ENCODE measurements at places on chromosomes 4 and X.
A peak's percentile ranks its signal among the peaks of the same experiment; 100 is the strongest.

- no peak for DNase-seq
Measured at GRCh38 chrX:50206753-50207152, 2.2 kb downstream of the CCNB3 start.

DNA sequence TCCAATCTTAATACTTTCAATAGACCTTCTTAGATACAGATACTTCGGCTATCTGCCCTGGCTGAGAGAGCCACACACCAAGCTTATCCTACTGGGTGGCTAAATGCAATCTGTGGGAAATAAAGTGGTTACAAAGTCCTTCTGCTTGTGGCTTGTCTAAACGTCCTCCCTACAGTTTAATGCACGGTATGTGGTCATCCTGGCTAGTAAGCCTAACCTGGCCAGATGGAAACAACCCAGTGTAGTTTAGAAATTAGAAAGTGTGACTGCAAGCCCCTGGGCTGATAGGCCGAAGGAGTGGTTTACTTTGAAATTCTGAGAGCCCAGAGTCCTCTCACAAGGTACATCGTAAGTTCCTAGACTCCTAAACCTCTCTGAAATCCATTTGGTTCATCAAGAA, 47.9 kb downstream of the HELT start:
- DNase-seq: no peak

DNA sequence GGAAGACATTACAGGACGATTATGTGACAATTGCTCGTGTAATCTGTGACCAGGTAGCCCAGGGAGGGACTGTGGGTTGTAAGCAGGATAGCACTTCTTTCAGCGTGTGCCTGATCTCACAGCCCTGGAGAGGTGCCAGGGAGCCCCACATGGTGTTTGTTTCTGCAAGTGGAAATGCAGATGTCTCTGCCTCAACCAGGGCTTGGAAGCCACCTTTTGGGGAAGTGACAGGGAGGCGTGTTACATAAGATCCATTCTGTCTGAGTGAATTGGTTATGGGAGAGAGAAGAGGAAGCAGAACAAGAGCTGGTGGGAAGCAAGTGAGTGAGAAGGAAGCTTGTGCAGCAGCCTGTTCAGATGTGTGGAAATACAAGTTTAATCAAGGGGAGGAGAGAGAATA, 104.5 kb upstream of the GATB start:
- no peak for DNase-seq

DNA sequence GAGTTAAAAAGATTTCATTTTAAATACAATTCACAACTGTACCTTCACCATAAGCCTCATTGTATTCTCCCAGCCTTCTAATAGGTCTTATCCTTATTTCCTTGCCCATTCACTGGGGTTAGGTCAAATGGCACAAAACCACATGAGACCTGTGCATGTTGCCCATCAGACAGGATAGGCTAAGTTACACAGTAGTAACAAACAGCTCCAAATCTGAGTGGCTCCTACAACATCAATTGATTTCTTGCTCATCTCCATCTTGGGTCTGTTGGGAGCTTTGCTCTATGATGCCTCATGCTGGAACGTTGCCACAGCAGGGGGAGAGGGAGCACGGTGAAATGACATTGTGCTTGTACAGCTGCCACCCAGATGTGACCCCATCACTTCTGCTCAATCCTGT, 70.6 kb downstream of the DHX15 start:
- no peak for DNase-seq

- peak; percentile 18 for DNase-seq
Measured at GRCh38 chr4:32462944-32463343, 1742.8 kb downstream of the PCDH7 start.

DNA sequence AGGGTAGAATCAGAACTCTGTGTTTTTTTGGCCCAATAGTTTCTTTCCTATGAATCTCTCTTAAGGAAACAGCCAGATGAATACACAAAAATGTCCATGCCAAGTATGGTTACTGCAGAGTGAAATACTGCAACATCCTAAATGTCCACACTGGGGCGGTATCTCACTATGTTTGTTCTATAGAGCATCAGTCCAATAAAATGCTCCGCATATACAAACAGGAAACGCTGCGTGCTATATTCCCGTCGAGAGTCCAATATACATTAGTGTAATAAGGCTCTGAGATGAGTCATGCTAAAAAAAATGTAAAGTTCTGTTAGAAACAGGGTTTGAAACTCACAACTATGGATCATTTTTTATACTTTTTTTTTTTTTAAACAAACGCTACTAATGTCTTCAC, 72.9 kb upstream of the ENOX2 start:
- peak; percentile 7 for DNase-seq

DNA sequence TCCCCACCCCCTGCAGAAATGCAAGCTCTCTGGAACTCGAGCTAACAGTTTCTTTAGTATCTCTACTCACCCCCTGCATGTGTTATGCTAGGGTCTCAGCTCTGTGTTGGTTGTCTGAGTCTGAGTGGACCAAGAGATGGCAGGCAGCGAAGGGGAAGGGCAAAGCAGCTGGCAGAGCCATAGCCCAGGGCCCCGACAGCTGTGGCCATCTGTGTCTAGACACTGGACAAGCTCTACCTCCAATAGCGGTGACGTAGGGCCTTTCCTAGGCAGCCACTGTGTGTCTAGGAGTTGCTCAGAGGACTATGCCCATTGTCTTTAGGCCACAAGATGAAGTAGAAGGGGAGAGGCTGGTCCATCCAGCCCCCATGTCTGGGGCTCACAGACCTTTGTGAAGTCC, 79.2 kb downstream of the EFNB1 start:
- DNase-seq: no peak

- no peak for DNase-seq
Measured at GRCh38 chrX:30612250-30612655, 34.7 kb upstream of the TASL start.

GRCh38 chrX:56920338-56920997, 74.9 kb downstream of the SPIN3 start:
- DNase-seq: no peak

DNA sequence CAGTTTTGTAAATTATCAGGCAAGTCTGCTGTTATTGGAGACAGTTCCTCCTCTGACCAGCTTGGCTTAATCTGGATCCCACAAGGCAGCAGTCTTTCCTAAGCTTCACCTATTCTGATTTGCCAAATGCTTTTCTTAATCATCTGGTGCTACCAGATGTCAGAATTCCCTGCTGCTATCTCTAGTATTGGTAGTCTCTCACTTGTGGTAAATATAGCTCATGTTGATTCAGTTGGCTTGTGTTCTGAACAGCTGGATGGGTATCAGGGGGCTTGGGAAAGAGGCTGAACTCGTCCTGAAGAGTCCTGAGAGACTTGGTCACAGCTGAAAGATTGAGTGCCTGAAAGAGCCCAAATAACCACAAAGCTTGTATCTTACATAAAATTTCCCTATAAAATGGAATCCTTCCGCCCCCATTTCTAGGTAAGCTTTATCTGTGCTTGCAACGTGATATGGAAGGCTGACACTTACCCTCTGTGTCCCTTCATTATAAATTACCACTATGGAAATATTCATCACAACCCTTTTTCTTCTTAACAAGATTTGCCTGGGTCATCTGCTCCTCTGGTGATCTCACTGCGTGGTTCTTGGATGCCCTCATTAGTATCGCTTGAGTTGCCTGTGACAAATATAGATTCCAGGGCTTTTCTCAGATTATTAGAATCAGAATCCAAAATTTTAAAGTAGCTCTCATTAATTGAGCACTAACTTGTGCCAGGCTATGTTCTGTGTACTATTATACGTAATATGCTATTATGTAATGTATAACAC, 104.1 kb upstream of the GPRIN3 start:
- no peak for DNase-seq

DNA sequence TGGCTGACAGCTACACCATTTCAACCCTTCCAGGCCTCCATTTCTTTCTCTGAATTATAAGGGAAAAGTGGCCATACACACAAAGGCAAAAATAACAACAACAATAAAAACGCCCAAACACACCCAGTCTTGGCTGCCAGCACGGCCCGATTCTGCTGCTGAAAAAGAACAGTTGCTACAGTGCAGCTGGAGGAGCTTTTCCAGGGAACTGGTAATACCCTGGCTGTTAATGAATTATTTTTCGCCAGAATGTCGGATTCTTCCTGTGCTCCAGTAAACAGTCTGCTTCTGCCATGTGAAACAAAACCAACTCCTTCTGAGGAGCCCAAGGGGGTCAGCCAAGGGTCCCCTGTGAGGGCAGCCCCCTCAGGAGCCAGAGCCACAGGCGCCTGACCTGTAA, 6.6 kb downstream of the RAI2 start:
- DNase-seq: no peak

GRCh38 chr4:121182296-121182695, 18.2 kb upstream of the TNIP3 start:
- DNase-seq: peak; percentile 19

DNA sequence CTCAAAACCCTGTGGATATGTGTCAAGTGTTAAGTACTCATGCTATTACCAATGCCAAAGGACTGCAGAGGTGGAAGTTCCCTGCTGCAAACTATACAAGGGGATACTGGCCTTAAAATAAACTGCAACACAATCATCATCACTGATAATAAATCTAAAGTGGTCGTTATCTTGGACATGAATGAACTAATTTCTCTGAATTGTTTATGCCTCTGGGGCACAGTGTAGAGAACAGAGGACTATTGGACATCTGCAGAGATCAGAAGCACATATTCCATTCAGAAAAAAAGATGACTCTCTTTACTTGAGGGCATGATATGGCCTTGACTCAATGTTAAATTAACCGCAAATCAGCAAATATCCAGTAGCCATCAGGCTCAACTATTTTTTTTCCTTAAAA, 542.6 kb upstream of the IGFBP7 start:
- DNase-seq: no peak

- no peak for DNase-seq
Measured at GRCh38 chr4:176896211-176896610, 103.5 kb upstream of the VEGFC start.
